ENCODE measurements at places on chromosomes 11 and 22.

DNA sequence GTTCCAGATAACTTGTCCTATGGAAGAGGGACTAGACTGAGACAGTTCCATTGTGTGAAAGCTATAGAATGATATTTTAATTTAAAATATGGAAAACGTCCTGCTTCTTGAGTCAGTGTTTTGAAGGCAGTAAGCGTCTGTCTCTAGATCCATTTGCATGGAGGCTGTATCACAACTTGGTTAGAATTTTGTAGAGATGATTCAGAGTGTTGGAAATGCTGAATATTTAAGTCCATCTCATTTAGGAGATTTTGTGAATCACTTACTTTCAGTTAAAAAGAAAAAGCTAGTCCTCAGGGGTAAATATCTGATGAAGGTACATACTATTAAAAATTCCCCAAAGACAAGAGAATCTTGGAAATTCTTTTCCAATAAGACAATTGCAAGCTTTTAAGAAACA lies 72.7 kb downstream of the FANCF start:
- DNase-seq: peak; percentile 63

DNA sequence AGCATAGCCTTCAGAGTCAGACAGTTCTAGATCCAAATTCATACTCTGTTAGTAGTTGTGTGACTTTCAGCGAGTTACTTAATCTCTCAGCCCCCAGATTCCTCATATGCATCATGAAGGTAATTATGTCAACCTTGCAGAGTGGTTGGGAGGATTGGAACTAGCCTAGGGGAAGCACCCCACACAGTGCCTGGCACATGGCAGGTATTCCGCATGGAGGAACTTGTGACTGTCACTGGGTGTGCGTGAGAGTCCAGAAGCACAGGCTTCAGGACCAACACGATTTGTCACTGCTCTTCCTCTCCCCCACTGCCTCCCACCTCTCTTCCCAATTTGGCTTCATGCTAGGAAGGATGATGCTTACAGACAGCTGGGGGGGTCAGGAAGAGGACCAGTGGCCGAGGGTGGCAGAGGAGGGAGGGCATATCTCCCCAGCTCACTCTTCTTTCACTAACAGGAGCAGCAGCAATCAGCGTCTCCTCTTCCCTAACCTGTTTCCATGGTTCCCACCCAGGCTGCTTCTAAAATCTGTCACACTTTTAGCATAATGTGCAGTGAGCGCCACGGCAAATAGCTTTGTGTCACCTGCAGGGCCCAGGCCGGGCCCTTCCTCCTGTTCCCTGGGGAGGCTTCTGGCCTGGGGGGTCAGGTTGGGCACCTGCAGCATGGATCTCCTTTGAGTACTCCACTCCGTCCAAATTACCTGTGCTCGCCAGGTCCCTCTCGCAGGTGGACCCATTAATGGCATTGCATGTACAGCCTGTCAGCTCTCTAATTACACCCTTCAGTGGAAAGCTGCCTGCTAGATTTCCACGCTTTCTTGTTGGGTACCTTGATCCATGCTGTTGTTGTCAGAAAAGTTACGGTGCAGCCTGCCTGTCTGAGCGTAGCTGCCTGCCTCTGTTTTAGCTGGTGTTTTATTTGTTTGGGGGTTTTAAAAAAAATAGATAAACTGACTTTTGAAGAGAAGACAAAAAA lies 400.4 kb downstream of the NXPE2 start:
- DNase-seq: no peak

GRCh38 chr11:40388097-40388818 lies 1071.2 kb downstream of the LRRC4C start:
- DNase-seq: no peak

DNA sequence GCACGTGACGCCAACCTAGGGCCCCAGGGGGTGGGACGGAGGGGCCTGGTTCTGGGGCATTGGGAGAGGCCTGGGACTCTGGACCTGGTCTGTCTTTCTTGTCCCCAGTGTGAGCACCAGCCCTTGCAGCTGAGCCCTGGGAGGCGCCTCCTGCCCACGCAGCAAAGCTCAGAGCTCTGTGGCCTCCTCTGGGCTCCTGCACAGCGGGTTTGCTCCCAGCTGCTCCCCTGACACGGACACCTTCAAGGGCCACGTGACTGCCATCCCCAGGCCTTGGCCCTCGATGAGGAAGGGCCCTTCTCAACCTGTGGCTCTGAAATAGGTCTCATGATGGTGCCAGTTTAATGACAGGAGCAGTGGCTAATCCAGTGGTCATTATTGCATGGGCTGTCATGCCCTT lies 31.5 kb upstream of the CCDC188 start:
- no peak for DNase-seq

DNA sequence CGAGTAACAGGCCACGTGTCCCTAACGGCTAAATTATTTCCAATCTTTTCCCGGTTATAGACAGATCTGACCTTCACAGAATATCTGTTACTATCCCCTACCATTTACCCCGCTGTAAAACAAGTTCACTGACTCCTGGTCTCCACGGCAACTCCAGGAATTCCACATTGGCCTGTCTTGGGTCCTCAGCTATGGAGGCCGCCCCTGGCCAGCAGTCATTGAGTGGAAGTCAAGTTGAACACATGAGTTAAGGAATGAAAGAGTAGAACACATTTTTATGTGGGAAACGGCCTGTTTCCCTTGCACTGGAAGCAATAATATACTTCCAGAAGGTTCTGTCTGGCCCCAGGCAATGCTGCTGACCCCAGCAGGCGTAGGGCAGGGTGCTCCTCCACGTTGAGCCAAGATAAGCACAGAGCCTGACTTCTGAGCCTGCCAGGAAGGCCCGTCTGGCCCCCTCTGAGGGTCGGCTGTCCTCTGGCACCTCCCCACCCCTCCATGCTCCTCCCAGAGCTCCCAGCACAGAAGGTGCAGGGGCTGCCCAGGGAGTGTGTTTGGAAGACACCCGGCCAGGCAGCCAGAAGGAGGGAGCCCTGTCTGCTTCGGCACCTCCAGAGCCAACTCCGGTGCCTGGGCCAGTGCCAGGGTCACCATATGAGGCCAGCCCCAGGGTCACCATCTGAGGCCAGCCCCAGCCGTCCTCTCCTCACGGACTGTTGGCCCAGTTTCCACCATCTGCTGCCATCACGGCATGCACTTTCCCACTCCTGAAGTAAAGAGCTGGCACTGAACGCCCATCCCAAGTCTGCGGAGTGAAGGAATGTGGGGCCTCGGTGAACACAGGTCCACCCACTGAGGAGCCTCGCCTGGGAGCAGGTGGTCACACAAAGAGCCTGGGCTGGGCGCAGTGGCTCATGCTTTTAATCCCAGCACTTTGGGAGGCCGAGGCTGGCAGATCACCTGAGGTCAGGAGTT lies 813.2 kb downstream of the BRD1 start:
- no peak for DNase-seq

DNA sequence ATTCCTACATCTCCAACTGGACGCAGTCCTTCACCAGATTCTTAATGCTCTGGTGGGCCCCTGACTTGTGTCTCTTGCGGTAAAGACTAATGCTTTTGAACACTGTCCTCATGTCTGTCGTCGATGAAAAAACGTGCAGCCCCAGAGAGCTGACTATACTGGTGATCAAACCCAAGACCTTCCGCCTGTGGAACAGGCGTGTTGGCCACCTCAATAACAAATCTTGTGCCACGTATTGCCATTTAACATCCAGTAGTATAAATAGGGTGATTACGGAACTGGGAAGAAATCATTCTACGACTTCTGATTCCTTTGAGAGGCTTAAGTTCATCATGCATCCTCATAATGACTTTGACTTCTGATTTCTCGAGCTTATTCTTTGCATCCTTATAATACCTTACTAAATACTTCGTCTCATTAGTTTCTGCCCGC lies 45.6 kb downstream of the OR4D9 start:
- no peak for DNase-seq

- no peak for DNase-seq
Measured at GRCh38 chr22:42180349-42180842, 49.8 kb upstream of the CYP2D6 start.

DNA sequence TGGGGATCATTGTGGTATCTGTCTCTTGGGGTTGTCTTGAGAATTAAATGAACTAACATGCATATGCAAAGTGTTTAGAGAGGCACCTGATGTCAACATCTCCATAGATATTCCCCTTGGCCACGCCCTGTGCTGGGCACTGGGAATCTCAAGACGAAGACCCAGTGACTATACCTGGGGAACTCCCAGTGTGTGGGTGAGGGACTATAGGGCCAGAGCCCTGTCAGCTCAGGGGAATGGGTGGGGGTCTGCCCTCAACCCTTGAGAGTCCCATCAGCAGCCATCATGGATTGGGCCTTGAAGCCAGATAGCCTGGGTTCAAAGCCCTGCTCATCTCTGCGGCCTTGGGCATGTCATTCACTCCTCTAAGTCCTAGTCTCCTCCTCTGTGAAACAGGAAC lies 21.6 kb upstream of the LMO1 start:
- no peak for DNase-seq
